Naive thymus-derived CD8-positive, alpha-beta T cell (primary cell): ENCODE measurements at places on chromosomes 2 and 18.
A peak's percentile ranks its signal among the peaks of the same experiment; 100 is the strongest.

DNA sequence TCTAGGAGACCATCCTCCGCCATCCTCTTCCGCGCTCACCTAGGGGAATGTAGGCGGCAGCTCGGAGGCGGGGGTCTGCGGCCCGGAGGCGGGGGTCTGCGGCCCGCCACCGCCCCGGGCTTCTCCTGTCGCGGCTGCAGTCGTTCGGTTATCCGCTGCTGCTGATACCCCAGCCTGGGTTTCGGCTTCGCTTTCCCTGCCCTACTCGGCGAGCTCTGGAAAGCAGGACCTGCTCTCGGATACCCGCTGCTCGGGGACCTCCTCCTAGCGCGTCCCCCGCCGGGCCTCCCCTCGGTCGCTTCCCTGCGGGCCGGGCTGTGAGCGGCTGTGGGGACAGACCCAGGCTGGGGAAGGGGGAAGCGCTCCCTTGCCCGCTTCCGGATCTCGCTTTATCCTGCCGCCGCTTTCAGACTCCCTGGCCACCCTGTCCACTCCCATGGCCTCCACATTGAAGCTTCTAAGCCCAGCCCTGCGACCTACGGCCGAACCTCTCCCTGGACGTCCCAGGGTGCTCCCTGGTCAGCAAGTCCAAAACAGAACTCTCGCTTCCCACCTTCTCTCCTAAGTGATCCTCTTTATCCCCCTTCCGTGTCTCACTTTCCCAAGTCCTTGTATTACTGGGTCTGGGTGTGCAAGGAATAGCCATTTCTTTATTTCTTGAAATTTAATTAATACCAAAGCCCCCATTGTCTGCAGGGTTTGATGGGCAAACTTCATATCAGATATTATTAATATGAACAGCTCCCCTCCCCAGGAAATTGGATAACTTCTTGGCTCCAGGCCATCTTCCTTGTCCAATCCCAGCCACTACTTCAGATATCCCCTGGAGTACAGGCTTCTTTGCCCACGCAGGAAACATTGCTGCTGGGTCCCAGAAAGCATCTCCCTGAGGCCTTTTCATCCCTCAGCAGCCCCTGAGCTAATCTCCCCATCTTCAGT lies 769 bp downstream of the FKBP1B start:
- peak; percentile 9 for DNase-seq

GRCh38 chr18:8719192-8719591 lies 13.8 kb downstream of the MTCL1 start:
- DNase-seq, result no peak

- DNase-seq, result no peak
Observed at GRCh38 chr2:206670531-206671319, 28.4 kb downstream of the FAM237A start.

DNA sequence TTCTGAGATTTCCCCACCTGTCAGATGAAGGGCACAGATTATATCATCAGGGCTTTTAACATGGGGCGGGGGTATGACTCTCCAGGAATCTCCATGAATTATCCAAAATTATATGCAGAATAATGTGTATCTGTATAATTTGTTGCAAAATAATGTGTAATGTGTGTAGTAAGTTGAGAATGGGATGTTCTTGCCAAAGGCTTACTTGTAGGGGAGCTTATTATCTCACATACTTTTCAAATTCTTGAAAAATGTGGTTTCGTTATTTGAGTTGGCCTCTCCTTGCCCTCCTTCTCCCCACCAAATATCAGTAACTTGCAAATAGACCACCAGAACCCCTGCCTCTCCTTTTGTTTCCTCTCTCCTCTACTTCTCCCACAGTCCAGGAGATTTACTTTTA lies 35.6 kb downstream of the UBR3 start:
- no peak for DNase-seq

GRCh38 chr2:19408592-19408991 lies 50.2 kb upstream of the OSR1 start:
- DNase-seq, result no peak

- no peak for DNase-seq
Observed at GRCh38 chr2:237623428-237624403, 3.7 kb upstream of the LRRFIP1 start.

- no peak for DNase-seq
Observed at GRCh38 chr18:58979615-58980014, 114.9 kb downstream of the ZNF532 start.

GRCh38 chr2:174561972-174562370 lies 35.6 kb downstream of the WIPF1 start:
- no peak for DNase-seq

DNA sequence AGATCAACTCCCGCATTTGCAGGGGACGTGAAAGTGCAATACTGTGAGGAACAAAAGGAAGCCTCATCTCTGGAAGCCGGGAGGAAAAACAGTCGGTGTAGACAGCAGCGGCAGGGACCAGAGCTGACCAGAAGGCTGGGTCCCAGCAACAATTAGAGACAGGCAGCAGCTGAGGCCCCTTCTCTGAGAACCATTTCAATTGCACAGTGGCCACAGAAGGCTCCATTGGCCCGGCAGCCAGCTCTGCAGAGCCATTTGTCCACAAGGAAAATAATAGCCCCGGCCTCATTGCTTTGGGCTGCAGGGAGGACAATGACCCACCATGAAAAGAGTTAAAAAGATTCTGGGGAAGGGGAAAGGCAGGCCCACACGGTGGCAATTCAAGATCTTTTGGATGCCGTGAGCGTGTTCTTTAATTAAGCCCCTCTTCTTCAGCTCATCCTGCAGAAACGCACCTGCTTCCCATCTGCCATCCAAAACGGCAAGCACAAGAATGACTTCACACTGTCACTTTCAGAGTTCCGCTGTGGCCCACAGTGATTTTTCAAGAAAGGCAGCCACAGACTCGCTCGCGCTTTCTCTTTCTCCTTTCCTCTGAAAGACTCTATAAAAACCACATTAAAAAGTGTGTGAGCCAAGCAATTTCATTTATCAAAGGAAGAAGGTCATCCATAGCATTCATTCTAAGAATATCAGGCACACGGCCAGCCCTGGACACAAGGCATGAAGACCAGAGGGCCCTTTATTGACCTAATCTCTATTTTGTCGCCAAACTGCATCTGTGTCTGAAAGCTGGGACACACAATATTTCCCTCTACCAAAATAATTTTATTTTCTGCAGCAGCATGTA lies 293.6 kb downstream of the SOX11 start:
- no peak for DNase-seq

DNA sequence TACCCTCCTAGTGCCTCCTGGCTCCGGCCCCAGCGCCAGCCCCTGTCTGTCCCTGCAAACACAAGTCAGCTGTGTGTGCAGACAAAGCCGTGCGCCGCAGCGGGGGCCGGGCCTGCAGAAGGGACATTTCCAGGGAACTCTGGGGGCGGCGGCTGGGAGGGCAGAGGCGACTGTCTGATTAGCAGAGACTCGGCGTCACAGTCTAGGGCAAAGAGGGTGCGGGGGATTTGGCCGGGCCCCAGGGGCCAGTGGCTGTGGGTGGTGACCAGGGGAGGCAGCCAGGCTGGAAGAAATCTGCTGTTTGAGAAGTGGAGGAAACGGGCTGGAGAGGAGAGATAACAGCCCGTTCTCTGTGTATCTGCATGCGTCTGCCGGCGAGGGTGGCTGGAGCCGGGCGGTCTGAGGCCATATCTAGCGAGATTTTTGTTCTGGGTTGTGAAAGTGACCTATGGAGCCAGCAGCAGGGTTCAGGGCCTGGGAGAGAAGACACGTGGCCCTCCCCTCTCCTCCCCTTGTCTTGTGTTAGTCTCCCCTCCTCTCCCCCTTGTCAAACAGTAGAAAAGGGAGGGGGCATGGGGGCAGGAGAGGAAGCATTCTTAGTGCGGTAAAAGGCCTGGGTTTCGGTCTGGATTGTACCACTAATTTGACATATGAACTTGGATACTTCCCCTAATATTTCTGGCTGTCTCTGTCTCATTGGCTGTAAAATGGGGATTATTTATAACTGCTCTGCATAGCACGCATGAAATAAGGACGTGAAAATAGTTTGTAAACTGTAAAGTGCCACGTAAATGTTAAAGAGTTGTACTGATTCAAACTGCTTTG lies 169.4 kb downstream of the SMAD7 start:
- no peak for DNase-seq

GRCh38 chr2:15082105-15083058 lies 449.9 kb downstream of the LRATD1 start:
- no peak for DNase-seq

- no peak for DNase-seq
Observed at GRCh38 chr2:239118675-239119211, 270.9 kb downstream of the TWIST2 start.

DNA sequence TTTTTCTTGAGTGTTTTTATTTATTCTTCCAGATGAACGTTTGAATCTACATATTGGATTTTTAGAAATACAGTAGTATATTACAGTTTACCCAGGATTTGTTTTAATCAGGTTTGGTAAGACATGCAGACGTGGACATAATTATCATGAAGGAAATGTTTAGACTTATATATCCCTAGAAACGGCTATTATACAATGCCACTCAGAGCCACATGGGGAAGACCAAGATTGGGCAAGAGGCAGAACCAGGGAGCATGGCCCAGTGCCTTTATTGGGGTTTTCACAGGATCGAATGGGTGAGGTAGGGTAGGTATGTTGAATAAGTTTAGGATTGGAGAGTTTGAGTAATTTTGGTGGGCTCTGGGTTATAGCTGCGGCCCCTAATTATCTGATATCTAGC lies 212.2 kb downstream of the CAMKMT start:
- no peak for DNase-seq

DNA sequence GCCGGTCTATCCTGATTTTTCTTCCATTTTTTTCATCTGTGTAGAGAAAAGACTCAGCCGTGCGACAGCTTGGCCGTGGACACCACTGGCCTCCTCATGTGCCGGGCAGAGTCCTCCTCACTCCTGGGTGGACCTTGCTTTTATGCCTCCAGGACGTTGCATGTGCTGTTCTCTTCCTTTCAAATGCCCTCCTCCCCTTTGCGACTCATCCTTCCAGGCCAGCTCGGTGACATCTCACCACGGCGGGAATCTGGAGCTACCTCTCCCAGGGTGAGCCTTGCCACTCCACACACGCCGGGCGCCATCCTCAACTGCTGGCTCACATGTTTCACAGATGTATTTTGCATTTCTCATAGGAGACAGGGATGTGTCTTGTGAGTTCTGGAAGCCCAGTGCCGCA lies 198.5 kb upstream of the HDAC4 start:
- DNase-seq, result no peak

- peak; percentile 60 for DNase-seq
Observed at GRCh38 chr2:234288974-234289455, 207.9 kb downstream of the ARL4C start.

GRCh38 chr18:31892936-31893335 lies 50.0 kb downstream of the TRAPPC8 start:
- DNase-seq, result no peak

DNA sequence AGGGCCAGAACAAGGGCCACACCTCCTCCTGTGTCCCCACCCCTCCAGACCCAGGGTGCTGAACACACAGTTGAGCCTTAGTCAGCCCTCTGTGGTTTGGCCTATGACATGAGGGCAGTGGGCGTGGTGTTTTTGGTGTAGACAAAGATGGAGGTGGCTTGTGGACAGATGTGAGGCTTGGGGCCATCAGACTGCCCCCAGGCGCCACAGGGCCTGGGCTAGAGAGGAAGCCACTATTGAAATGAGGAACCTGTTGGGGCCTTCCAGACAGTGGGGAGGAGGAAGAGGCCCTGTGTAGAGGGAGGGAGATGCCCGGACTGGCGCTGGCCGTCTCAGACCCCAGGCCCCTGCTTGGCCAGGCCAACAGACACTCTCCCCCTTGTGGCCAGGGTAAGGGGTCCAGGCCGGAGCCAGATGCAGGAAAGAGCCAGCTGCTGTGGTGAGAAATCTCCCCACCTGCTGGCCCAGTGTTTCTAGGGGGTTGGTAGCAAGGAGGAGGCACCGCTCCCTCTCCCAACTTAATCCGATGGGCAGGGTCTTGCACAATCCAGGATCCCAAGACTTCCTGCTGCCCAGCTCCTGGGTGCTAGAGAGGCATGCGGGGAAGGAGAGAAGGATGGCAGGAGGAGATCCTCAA lies 53.8 kb downstream of the SMAD7 start:
- DNase-seq, result no peak

GRCh38 chr2:120672526-120673204 lies 63.0 kb upstream of the GLI2 start:
- DNase-seq, result no peak

GRCh38 chr18:76855594-76855993 lies 33.2 kb downstream of the ZNF236 start:
- DNase-seq, result no peak

DNA sequence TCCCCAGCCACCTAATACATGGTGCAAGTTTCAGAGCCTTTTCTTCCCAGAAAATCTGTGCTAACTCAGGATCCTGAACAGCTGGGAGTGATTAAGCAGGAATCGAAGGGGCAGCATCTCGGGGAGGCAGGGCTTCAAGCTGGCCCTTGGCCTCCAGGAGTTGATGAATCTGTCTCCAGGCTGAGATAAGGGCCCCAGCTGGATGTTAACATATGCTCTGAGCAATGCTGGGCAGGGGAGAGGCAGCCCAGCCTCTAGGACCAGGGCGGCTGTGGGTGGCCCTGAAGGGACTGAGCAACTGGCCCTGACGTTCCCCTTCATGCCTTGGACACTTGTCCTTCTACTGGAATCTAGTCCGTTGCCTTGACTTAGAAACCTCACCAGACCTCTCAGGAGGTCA lies 84.1 kb upstream of the EPC2 start:
- no peak for DNase-seq

DNA sequence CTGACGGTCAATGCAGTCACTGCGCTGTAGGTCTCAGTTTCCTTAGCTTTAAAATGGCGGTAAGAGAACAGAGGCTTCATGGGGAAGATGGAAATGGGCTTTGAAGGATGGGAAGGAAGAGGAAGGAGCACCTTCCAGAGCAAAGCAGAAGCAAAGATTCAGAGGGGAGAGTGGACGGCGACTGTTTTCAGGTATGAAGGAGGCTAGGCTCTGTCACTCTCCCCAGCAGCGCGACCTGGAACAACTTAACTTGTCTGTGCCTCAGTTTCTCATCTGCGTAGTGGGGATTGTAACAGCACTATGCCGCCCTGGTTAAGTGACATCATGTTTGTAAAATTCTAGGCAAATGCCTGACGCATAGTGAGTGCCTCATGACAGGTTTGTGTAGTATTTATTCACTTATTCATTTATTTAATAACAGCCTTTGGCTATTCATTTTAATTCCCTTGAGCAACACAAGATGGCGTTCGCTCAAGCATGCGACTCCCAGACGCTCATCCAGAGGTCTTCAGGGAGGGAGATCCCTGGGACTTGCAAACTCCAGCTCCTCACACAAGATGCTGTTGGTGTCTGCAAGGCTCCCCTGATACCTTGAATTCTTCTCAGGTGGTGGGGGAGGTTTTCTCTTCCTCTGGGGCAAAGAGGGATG lies 336.3 kb downstream of the DYSF start:
- no peak for DNase-seq

DNA sequence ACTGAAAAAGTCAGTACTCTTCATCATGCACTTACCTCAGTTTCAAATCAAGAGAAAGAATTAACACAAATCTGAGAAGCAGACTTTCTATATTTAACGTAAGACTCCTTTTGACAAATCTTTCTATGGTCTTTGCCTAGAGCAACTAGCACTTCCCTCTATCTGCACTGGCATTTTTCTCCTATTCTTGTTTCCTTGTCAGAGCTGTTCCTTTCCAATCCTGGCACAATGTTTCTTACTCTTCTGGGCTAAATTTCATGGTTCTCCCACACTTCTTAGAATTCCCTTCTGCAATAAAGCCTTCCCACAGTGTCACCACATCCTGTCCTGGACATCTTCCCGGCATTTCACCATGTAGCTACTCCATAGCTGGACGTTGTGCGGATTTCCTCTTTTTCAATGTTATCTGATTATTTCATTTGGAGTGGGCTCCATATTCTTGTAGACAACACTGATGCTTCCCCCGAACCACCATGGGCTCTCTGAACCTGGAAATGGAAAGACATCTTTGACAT lies 144.7 kb upstream of the CTNNA2 start:
- no peak for DNase-seq

GRCh38 chr2:145925591-145925990 lies 1405.7 kb upstream of the ZEB2 start:
- DNase-seq, result no peak
